ENCODE measurements at places on chromosomes 1 and 21.

DNA sequence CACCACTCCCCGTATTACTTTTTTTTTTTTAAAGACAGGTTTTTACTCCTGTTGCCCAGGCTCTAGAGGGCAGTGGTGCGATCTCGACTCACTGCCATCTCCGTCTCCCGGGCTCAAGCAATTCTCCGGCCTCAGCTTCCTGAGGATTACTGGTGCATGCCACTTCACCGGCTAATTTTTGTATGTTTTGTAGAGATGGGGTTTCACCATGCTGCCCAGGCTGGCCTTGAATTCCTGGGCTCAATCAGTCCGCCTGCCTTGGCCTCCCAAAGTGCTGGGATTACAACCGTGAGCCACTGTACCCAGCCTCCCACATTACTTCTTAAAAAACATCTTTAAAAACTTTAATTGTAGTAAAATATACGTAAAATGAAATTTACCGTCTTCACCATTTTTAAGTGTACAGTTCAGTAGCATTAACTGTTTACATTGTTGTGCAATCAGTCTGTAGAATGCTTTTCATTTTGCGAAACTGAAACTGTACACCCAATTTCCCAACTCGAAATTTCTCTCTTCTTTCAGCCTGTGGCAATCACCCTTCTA, 77.0 kb downstream of the ZMYM4 start:
- peak; percentile 88 for DNase-seq

- no peak for DNase-seq
Observed at GRCh38 chr1:232263452-232263851, 366.5 kb downstream of the SIPA1L2 start.

DNA sequence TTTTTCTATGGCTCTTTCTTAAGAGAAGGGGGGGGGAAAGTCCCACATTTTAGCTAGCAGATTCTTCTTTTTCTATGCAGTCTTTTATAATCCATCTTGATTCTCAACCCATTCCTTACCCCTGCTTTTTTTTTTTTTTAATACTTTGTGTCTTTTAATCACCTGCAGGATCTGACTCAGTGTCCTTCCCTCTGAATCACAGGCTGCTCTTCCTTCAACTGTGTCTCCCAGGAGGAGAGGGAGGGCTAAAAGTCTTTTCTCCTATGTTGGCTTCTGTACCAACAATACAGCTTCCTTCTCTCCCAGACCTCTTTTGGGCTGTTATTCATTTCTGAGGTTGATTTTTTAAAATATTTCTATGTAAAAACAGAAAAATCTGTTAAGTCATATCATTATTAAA, 686.2 kb downstream of the ADGRL2 start:
- DNase-seq: no peak

- no peak for DNase-seq
Observed at GRCh38 chr1:77846966-77847365, 41.5 kb upstream of the NEXN start.

DNA sequence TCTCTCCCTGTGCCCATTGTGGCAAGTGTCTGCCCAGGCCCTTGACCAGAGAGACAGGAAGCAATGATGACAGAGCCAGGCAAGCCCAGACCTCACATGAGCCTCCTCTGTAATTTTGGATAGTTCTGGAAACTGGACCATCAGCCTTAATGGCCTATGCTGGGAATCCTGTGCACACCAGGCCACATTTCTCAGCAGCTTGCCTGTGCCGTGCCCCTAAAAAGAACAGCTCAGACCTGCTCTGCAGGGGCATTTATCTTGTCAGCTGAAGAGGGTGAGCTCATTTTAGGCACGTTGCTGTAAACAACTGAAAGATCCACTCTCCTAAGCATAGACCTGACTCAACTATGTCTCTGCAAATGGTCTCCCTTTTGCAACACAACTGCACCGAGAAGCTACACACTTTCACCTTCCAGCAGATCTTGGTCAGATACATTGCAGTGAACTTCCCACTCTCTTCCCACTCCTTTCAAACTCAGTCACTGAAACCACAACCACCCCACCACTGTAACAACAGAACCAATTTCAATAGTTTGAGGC, 53.5 kb upstream of the BACH1 start:
- peak; percentile 90 for DNase-seq

DNA sequence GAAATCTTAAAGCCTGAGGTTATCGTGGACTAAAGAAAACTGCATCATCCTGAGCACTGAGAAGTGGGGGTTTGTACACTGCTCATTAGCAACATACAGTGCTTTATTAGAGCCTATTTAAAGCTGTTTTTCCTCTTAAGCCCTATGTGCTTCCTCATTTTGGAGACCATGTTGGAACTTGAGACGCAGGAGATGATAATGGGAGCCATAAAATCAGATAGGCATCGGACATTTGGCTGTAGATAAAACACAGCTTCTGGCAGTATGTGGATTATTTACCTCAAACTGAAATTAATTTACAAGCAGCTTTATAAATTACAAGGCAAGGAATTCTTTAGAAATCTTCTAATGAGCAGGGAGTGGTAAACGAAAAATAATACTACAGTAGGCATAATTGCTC, 147.7 kb upstream of the IVNS1ABP start:
- DNase-seq: no peak

- DNase-seq: no peak
Observed at GRCh38 chr1:227792216-227793078, 23.0 kb upstream of the PRSS38 start.

DNA sequence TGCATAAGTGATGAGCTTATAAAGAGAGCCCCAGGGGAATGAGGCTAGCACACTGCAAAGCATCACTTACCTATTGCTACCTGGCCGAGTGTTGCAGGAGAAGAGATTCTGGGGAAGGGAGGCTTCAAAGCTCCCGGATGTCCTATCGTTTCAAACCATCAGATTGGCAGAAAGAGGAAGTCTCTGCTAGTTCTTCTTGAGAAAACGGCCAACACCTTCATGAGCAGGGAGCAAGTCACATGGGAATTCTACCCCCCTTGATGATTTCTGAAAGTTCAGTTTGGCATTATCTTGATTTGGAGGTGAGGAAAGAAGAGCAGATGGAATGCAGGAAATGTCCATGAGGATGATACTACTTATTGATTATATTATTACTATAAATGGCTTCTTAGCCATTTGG, 16.2 kb downstream of the SYF2 start:
- no peak for DNase-seq

DNA sequence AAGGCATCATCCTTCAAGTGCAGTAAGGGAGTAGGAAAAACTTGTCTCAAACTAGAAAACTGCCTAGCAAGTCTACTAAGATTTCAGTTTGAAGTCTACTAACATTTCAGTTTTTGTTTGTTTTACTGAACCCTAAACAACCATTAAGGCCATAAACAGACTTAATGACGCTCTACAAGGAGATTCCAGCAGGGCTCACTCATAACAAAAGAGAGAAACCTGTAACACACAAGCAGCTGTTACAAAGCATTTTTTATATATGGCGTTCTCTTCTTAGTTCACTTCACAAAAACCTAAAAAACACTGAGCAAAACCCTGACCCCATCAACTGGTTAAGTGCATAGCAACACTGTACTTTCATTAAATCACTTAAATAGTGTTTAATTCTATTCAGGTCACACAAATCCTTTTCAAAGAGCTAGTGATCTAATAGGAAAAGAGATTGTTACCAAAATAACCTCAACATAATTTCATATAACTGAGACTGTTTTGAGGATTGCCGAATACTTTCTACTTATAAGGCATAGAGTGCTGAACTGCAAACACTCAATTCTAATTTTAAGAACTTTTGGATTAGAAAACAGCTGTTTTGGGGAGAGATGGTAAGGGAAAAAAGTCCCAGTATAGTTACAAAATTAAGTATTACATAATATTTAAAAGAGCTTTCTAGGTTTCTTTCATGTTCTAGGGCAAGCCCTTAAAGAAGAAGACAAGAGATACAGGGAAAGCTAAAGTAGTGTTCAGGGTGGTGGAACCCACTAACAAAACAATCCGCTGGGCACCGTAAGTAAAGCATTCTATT, 1.4 kb downstream of the B3GALNT2 start:
- peak; percentile 7 for DNase-seq

DNA sequence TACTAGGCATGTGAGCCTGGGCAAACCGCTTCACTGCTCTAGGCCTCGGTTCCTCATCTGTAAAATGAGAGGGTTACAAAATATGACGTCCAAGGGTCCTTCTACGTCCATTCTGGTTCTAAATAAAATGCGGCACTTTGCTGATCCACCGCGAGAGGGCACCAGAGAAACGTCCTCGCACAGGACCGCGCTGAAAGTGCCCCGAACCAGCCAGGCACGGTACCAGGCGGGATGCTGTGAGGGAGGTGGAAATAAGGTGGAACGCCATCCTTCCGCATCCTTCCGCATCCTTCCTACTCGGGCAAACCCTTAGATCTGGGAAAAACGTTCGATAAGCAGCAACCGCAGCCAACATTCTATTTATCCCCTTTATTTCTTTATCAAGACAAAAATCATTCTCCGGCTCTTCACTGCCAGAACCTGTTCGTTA, 60.3 kb upstream of the KRTAP19-8 start:
- DNase-seq: peak; percentile 80

DNA sequence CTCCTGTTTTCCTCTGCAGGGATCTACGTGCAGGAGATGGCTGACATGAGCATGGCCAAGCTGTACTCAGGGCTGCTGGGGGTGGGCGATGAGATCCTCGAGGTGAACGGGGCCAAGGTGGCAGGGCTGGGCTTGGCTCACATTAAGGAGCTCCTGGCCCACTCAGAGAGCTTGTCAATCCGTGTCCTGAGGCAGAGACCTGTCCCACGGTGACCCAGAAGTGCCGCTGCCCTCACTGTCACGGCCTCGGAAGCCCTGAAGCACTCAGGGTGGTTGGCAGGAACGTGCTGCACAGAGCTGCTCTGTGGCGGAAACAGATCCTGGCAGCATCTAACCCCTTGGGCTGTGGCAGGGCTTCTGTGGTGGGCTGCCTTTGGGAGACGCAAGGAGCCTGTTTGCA, 37.6 kb downstream of the KIAA1614 start:
- no peak for DNase-seq

DNA sequence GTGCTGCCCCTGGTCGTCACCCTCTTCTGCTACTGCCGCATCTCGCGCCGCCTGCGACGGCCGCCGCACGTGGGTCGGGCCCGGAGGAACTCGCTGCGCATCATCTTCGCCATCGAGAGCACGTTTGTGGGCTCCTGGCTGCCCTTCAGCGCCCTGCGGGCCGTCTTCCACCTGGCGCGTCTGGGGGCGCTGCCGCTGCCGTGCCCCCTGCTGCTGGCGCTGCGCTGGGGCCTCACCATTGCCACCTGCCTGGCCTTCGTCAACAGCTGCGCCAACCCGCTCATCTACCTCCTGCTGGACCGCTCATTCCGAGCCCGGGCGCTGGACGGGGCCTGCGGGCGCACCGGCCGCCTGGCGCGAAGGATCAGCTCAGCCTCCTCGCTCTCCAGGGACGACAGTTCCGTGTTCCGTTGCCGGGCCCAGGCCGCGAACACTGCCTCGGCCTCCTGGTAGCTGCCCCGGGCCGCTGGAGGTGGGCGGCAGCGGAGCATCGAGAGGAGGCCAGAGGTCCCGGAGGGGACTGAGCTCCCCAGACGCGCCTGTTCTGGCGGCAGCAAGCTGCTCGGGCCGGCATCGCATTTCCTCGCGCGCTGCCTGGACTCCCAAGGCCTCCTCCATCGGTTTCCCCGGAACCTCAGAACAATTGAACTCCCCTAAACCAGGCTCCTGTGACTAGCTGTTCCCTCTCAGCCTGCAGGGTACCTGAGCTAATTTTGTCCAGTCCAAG, 1.1 kb downstream of the GPR25 start:
- no peak for DNase-seq

- no peak for DNase-seq
Observed at GRCh38 chr1:109628540-109629321, 9.1 kb downstream of the AMPD2 start.

DNA sequence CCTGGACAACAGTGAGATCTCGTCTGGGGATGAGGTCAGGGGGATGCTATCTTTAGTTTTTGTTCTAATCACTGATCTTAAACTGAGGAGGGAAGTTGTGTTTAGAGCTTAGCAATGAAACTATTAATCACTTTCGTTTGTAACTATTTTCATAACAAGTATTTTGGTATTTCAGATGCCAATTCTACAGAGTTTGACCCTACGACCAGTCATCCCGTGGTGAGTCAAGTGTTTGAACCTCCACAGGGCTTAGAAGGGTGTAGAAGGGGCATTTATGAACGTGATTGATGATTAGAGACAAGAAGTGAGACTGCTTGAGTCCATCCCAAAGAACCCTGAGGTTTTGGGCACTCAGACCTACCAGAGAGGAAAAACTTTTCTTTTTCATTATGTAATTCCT, 15.6 kb downstream of the SLFNL1 start:
- no peak for DNase-seq

DNA sequence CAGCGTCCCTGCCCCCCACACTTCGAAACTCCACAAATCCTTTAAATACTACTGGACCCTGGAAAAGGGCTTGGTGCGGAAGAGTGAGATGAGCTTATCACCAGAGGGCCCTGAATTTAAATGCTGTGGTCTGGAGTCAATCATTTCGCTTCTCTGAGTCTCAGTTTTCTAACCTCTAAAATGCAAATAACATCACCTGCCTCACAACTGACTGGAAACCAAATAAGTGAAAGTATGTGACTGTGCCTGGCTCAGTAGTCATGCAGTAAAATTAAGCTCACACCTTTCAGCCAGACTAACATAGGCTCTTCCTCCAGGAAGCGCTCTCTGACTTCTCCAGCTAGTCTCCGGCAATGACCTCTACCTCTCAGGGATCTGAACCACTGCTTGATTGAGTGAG, 4.2 kb downstream of the GJA4 start:
- no peak for DNase-seq

DNA sequence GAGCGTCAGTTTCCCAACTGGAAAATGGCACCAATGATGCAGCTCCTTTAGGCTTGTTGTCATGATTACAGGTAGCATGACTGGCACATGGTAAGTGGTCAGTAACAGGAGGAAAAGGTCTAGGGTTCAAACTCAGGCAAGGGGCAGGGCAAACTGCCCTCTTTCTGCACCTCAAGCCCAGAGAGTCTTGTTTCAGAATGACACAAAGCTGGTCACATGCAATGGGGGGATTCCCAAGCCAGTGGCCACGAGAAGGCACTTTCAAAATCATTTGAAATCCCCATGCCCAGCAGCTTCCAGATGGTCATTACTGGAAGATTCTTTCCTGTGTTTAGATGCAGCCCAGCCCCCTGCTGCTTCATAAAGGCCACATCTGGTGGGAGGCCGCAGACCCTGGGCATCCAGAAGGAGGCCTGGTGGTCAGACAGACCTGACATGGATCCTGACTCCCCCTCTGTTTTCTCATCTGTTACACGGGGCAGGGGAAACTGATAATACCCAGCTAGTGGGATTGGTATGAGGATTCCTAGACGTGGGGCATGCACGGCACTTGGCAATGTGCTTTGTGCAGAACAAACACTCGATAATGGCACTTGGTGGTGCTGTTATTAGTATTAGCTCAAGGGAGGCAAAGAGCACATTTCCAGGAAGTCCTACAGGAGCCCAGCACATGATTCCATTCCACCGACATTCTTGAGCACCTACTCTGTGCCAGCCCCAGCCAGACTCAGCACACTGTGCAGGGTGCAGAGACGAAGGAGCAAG, 6.9 kb upstream of the PLA2G2D start:
- DNase-seq: peak; percentile 82

- no peak for DNase-seq
Observed at GRCh38 chr1:93503816-93504215, 55.9 kb downstream of the FNBP1L start.
